BJ (cell line): ENCODE measurements at places on chromosomes 4 and X.

DNA sequence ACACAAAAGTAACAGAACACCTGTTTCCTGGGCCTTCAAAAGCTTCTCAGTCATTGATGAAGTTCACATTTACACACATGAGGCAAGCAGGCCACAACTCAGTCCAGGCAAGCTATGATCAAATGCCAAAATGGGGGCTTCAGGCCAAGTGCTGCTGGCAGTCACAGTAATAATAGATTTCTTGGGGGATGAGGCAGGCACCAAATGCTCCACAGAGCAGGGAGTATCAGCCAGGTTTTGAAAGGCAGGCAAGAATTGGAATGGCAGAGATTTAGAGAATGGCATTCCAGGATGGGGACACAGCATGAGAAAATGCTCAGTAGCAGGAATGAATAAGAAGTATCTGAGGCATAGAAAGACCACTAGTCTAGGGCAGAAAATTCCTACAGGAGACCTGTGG is 52.8 kb downstream of the GRIA3 start:
- no peak for DNase-seq

DNA sequence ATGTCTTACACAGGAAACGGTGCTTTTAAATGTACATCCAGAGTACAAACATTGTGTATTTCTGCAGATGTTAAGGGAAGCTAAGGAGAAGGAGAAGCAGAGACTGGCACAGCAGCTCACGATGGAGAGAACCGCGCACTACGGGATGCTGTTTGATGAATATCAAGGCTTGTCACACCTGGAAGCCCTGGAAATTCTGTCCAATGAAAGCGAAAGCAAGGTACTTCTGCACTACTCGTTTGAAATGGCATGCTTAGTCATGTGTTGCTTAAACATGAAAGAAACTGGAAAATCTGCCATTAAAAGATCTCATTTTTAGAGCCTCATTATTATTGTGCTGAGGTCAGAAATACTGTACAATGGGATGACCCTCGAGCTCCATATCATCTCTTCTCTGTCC is 47.2 kb downstream of the FAM114A1 start:
- no peak for DNase-seq

DNA sequence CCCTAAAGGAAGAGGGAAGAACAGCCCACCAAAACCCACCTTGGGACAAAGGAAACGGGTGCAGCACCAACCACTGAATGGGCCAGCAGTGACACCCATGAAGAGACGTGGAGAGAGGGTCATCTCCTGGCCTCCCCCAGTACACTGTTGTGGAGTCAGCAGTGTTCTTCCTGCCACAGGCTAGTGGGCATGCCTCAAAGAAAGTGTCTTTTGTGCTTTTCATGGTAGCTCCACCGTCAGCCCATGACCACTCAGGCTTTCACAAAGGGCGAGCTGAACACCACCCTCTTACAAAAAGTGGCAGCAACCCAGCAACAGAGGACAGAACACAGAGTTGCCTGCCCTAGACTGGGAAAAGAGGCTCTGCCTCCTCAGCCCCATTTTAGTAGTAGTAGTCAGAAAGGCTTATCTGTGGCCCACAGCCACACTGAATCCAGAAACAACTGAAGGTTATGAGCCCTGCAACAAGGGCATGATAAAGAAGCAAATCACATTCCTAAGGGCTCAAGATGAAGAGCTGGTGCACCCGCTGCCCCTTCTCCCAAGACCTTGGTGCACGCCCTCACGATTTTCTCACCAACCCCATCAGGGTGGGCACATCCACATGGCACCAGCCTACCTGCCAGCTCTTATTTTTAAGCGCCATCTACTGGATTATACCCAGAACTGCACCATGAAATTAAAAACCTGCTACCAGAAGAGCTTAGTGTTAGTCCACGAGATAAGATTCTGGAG is 53.1 kb downstream of the RAB28 start:
- DNase-seq, result no peak

DNA sequence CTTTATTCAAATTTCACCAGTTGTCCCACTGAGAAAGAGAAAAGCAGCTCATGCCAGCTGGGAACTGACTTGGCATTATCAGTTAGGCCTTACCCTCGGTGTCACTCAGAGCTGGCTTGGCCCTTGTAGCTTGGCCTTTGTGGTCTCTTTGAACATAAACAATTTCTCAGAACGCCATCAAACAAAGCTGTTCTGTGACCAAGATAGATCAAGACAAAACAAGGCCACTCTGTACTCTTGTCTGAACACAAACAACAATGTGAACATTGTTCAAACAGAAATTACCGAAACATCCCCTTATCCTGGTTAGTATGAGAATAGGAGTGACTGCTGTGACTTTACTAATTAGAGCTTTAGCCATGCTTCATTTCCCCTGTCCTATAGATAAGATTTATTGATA is 57.2 kb downstream of the DIPK2B start:
- no peak for DNase-seq

- DNase-seq, result no peak
Observed at GRCh38 chr4:89737888-89738287, 99.1 kb downstream of the SNCA start.

- no peak for DNase-seq
Observed at GRCh38 chr4:114890773-114891172, 222.6 kb downstream of the NDST4 start.
